Right ventricle myocardium inferior (tissue), 1 donor: ENCODE measurements at places on chromosomes 2 and 18. TPM values are rescaled to one million over a fixed set of nuclear protein-coding genes. Genes with fewer than 3 reads are reported as not detected.

Gene SCYGR1
- total RNA-seq: not detected

Gene ANKRD30B
- not detected for total RNA-seq

Gene APCDD1
- total RNA-seq: 34.5 TPM

DNA sequence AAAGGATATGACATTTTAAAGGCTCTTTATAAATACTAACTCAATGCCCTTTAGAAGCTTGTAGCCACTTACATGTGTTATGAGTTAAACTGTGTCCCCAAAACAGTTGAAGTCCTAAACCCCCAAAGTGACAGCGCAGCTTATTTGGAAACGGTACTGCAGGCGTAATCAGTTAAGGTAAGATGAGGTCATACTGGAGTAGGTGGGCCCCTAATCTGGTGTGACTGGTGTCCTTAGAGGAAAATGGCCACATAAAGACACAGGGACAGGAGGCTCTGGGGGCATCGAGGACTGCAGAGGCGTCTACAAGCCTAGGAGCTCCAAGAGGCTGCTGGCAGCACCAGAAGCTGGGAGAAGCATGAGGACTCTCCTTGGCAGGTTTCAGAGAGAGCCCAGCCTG is 8.5 kb downstream of the TXNL4A start:
- DNase-seq: no peak

- no peak for DNase-seq
These were observed 130.2 kb upstream of the ID2 start for GRCh38 chr2:8551622-8552074.

DNA sequence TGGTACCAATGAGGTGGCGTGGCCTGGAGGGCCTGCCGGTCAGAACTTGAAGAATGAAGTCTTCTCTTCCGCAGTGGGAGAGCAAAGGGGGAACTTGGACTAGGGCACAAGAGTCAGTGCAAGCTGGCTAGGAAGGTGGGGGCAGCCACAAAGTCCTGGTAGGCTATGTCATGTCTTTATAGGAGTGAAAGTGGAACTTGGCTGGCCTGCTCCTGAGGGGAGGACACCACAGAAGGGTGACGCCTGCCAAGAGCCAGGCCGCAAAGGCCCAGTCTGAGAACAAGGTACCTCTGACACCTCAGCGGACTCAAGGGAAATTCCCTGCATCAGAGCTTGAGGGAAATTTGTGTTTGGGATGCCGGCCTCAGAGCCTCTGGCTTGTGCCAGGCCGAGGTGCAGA is 32.2 kb upstream of the MAP3K20 start:
- DNase-seq: no peak

GRCh38 chr2:143399631-143400069 is 270.4 kb downstream of the ARHGAP15 start:
- DNase-seq: no peak

DNA sequence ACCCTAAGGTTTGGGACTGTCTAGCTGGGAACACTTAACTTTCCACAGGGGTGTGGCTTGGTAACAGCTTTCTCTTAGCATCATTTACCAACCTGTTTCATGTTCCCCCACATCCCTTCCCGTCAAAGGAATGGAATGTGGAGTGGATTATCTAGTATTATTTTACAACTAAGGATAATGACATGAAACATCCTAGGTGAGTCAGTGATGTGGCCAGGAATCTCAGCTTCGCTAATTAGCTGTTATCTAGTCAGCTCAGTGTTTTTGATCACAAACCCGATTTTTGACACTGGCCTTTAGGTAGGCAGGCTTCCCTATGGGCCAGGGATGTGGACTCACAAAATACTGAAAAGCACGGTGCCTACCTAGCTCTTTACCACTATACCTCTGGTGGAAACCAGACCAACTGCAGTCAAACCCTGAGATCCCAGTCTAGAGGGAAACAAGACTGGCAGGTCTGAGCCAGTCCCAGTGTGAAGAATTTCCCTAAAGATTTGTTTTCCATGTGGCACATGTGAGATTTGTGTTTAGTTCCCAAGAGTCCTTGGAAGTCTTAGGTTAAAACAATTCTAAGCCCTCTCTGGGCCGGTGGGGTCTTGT is 2.8 kb upstream of the NRP2 start:
- DNase-seq: no peak
